SK-N-DZ (cell line): ENCODE measurements at places on chromosomes 4 and X.

DNA sequence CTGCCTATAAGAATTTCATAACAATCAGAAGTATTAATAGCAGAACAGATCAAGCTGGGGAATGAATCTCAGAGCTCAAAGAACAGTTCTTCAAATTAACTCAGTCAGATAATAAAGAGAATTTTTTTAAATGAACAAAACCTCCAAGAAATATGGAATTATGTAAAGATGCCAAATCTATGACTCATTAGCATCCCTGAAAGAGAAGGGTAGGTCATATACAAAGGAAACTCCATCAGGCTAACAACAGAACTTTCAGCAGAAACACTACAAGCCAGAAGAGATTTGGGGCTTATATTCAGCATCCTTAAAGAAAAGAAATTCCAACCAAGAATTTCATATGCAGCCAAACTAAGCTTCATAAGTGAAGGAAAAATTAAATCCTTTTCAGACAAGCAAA is 28.6 kb downstream of the CBR4 start:
- no peak for DNase-seq

- DNase-seq = no peak
These were observed 38.1 kb downstream of the HELQ start for GRCh38 chr4:83417566-83417965.

DNA sequence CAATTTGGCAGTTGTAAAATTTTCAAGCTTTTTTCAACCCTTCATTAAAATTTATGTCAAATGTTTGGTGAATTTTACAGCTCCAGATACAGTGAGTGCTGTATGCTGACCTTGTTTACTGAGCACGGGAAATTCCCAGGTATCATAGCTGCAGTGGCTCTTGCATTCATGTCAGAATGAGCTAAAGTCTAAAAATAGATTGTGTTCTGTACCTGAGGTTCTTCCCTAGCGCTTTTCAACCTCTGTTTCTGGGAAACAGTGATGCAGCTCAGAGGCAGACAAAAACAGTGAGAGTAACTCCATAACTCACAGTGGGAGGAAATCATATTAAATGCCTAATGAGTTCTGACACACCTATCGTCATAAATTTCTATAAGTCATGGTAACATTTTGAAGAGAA is 393.8 kb upstream of the GNPDA2 start:
- DNase-seq = no peak

DNA sequence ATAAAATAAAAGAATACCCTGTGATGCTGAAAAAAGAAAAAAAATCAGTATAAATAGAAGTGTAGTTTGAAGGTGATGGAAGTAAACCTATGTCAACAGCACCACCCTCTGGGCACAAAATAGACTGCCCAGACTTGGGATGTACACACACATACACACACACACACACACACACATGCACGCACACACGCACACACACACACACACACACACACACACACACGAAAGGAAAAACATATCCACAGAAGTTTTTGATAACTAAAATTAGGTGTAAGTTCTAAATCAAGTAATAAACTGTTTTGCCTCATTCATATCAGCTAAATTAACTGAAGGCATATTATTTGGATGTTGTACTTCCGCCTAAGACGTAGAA is 40.5 kb downstream of the ANXA5 start:
- DNase-seq = peak; percentile 13

DNA sequence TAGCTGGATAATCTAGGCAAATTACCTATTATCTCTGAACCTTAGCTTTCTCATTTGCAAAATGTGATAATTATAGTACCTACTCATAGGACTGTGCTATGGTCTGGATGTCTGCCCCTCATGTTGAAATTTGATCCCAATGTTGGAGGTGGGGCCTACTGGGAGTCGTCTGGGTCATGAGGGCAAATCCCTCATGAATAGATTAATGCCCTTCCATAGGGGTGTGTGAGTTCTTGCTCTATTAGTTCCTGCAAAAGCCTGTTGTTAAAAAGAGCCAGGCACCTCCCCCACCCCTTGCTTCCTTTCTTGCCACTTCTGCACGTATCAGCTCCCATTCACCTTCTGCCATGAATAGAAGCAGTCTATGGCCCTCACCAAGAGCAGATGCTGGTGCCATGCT is 73.9 kb downstream of the SERTM2 start:
- DNase-seq = no peak

- no peak for DNase-seq
These were observed 25.0 kb upstream of the HMGB3 start for GRCh38 chrX:150958177-150958576.

- DNase-seq = no peak
These were observed 80.1 kb downstream of the PJA1 start for GRCh38 chrX:69085151-69085550.

- no peak for DNase-seq
These were observed 962.0 kb downstream of the CCSER1 start for GRCh38 chr4:91089178-91089577.

- no peak for DNase-seq
These were observed 287.6 kb upstream of the TAPT1 start for GRCh38 chr4:16513876-16514275.

DNA sequence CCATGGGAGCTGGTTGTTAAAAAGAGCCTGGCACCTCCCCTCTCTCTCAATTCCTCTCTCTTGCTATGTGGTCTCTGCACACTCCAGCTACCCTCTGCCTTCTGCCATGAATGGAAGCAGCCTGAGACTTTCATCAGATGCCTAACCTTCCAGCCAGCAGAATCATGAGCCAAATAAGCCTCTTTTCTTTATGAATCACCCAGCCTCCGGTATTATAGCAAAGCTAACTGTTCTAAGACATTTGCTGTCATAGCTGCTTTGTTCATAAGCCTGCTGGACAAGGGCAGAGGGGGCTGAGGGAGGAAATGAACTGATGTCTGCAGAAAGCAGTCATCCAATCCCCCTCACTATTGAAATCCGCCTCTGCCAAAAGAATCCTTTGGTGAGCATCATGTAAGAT is 196.7 kb downstream of the ZNF330 start:
- DNase-seq = no peak

- no peak for DNase-seq
These were observed 655.4 kb upstream of the SLIT2 start for GRCh38 chr4:19596342-19596741.

- DNase-seq = no peak
These were observed 78.2 kb downstream of the FAM47A start for GRCh38 chrX:34053931-34054330.

GRCh38 chr4:37646247-37646646 is 39.9 kb downstream of the RELL1 start:
- no peak for DNase-seq

DNA sequence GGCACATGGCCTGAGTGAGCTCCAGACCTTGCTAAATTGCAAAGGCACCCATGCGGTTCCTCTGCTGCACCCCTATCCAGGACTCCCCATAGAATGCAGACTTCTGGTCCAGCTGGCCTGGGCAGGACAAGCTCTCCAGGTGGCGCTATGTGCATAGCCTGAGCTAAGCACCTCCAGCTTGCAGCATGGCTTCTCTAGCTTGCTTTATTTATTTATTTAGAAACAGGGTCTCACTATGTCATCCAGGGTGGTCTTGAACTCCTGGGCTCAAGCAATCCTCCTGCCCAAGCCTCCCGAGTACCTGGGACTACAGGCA is 5.5 kb upstream of the WFS1 start:
- peak; percentile 45 for DNase-seq

DNA sequence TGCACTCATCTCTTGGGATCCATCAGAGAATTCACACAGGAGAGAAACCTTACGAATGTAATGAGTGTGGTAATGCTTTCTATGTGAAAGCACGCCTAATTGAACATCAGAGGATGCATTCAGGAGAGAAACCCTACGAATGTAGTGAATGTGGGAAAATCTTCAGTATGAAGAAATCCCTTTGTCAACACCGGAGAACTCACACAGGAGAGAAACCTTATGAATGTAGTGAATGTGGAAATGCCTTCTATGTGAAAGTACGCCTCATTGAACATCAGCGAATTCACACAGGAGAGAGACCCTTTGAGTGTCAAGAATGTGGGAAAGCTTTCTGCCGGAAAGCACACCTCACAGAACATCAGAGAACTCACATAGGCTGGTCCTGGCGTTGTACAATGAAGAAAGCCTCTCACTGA is 42.8 kb downstream of the ZNF157 start:
- no peak for DNase-seq

GRCh38 chr4:88144866-88145300 is 13.6 kb downstream of the ABCG2 start:
- no peak for DNase-seq

- DNase-seq = no peak
These were observed 176.2 kb downstream of the RAPGEF2 start for GRCh38 chr4:159279084-159279483.

DNA sequence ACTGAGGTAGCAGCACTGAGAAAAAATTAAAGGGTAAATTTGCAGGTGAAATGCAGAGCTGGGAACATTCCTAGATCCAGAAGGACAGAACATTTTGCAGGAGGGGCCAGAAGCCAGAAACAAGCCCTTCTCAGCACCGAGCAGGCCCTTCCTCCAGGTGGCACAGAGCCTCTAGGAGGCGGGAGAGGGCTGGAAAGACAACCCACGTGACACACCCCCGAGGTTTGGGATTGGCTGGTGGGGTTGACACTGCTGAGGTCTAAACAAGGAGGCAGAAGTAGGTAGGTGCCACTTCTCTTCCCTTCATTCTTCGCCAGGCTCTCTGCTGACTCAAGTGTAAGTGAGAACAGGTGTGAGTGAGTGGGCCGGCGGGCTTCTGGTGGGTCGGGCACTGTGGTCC is at the start of gene PAGE4:
Gene PAGE4 (plus strand): TSS at position 288 of the 400 bp plus-strand sequence. CDS start 1,126 bp downstream, outside the sequence.
- DNase-seq = no peak

DNA sequence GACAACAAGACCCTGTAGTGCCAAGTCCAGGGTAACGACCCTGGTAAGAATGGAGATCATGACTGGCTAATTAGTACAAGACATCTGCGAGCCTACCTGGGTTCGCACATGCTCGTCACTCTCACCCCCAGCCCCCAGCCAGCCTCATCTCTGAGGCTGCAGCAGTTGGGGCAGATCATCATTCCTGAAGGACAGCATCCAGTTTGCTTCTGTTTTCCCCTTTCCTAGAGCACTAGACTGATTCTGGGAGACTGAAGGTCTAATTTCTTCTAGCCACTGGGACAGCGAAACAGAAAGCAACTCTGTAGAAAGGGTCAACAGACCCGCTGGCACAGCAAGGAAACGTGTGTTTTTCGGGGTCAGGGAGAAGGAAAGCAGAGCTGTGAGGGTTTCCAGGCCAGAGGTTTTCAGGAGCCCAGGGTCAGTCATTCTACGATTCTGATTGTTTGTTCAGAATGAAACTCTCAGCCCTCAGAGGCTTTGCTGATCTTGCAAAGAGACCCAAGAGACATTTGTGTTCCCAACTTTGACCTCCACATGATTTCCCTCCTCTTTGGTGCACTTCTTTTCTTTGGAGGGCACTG is 343.1 kb upstream of the NOCT start:
- no peak for DNase-seq

DNA sequence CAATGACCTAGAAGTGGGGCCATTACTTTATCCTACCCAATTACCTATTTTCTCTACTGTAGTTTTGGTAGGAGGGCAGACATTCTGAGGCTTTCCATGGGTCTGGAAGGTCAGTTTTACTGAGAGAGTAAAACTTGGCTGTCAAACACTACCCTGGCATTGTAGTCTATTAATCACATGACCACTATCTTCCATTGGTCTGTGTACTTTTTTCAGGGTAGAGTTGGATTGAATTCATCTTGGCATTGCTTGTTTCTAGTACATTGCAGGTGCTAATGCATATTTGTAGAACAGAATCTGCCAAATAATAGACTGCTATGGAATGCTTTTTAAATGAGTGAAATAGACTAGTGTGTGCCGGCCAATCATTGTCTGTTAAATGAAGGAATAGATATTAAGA is 271.9 kb downstream of the STIM2 start:
- no peak for DNase-seq

DNA sequence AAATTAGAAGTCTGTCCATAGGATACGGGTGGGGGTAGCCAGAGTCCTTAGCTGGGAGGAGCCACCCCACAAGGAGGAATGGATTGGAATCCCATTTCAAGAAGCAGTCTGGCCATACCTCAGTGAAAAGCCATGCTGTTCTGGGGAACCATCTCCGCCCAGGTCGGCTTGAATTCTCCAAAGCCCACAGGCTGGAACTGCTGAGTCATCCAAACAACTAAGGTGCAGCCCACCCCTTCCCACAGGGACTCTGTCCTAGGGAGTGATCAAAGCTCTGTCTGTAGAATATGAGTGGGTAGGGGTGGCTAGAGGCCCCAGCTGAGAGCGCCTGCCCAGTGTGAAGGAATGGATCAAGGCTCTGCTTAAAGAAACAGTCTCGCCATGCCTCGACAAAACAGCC is 38.8 kb downstream of the ZXDA start:
- DNase-seq = no peak

DNA sequence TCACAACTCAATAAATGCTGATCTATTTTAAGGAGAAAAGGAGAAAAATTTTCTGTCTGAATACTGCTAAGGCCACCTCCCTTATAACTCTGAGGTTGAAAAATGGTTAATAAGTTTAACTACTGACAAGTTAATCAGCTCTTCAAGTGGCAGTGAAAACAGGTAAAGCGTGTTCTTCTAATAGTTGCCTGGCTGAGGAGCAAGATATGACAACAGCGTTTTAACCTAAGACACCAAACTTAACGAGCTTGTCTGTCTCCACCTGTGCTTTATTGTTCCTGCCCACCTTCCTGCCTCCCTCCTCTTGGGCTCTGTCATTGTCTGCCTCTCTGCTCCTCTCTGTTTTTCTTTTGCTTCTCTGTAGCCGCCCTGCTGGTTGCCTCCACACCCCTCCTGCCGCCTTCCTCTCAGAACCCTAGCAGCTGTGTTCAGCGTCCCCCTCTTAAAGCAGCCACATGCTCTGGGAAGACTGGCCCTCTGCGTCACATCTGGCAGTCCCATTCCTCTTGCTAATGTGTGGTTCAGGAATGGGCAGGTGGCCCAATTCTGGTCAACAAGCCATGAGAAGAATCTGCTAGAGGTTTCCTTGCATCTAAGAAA is 4.3 kb upstream of the TSPAN5 start:
- DNase-seq = no peak

- DNase-seq = peak; percentile 99
These were observed at the start of gene PTPN13 for GRCh38 chr4:86593688-86594558. Gene PTPN13 (plus strand): TSS chr4:86594315. CDS start chr4:86635257, 40,942 bp downstream.

- no peak for DNase-seq
These were observed 82.3 kb upstream of the MXRA5 start for GRCh38 chrX:3428792-3429191.

- DNase-seq = peak; percentile 42
These were observed 8.6 kb upstream of the ZXDA start for GRCh38 chrX:57918750-57919436.

DNA sequence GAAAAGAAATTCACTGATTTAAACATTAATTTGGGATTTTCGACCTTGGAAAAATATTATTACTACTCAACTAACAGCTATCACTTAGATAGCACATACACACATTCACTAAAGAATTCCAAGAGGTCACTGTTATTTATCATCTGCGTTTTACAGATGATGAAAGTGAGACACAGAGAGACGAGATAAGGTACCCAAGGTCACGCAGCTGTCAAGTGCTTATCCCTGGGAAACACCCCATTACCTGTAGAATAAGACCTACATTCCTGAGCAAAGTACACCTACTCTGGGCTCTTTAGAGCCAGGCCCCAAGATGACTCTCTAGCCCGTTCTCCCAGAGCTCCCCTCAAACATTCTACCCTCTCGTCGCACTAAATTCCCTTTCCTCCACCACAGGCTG is 48.6 kb downstream of the HAUS3 start:
- DNase-seq = no peak
